Pons (tissue), 1 donor: ENCODE measurements at places on chromosomes 11 and 22.
A peak's percentile ranks its signal among the peaks of the same experiment; 100 is the strongest.

DNA sequence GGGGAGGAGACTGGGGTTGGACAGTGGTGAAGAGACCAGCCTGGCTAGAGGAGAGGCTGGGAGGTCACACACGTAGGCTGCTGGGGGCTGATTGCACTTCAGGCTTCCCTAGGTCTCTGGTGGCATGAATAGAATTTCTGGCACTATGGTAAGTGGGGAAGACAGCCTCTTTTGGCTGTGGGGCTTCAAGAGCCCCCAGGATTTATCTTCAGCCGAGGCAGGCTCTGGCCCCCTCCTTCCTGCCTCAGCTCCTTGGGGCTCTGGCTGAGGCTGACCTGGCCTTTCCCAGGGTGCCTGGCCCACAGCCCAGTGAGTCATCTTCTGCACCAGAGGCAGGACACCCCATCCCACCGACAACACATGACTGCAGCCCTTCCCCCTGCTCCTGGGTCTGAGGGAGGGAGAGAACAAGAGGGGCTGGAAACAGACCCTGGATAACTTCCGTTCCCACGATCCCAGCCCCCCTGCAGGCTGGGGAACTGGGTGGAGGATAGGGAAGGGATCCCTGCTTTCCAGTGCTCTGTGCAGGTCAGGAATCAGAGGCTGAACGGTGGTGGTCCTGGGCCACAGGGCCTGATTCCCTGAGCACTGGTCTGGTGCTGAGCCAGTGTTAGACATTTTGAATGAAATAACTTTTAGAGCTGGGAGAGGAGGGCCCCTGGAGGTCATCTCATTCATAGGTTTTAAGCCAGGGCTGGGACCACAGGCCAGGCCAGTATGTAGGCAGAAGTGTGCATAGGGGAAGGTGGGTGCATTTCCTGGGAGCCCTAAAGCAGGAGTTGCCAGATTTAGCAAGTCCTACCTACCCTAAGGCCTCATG, 26.5 kb downstream of the ARHGEF17 start:
- no peak for DNase-seq

DNA sequence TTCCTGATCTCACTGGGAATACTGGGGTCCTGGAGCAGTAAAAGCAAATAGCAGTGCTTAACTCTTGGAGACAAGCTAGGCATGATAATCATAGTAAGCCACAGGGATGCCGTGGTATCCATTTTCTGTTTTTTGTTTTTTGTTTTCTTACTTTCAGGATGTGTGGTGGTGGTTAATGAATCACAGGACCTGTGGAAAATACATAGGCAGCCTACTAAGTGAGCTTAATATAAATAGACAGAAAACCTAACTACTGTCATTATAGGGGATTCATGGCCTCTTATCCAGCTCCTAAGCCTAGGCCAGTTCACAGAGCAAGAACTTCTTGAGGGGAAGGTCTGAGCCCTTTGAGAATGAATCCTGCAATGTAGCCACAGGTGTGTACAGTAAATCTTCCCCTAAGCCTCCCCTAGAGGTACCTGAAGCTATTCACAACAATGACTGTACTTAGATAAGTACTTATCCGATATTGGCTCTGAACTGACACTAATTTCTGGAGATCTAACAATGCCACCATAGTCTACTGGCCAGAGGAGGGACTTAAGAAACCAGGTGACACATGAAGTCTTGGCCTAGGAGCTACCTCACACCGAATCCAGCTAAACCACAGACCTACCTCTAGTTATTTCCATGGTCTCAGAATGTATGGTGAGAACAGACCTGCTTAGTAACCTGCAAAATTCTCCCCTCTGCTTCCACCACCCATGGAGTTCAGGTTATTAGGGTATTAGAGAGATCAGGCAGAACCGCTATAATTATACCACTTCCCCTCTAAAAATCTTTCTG, 83.6 kb downstream of the ENTHD1 start:
- DNase-seq = no peak

DNA sequence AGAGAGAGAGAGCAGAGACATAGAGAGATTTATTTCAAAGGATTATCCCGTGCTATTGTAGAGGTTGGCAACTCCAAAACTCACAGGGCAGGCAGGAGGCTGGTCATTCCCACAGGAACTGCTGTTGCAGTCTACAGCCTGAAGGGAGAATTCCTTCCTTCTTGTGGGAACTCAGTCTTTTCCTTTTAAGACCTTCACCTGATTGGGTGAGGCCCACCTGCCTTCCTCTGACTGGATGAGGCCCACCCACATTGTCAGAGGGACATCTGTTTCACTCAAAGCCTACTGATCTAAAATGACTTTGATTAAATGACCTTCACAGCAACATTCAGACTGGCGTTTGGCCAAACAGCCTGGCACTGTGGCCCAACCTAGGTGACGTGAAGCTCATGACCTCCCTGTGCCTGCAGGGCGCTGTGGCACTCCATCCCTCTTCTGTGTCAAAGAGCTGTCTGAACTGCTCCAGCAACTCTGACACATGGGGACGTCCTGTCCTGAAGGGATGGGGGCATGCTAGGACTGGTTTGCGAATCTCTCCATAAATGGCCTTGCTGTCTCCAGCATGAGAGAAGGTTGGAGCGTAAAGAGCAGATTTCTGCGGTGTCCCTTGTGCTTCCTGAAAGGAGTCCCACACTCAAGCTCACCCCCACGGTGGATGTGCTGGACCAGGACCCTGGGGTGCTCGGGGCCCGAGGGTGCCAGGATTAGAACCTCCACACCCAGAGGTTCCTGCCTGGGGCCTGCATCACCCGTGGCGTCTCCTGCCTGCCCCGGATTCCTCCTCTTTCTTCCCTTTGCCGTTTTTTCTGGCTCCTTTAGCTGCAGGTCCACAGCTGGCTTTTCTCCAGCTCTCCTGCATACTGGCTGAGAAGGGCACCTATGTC, 20.7 kb downstream of the KRTAP5-5 start:
- no peak for DNase-seq

GRCh38 chr11:128289048-128289447, 298.3 kb downstream of the ETS1 start:
- peak; percentile 12 for DNase-seq

DNA sequence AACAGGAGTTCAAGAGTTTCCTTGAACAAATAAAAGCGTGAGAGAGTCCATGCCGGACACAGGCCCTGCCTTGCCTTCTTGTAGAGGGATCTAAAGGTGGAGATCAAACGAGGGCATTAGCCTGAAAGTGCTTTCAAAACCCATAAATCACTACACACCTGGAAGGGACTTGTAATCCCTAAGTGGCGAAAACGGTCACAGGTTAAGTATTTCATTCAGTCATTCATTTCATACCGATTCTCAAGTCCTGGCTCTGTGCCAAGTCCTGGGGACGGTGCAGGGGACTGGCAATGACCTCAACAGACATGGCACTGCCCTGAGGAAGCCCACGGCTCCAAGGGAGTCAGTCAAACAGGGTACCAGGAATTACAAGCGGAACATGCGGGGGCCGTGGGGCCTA, 26.6 kb downstream of the ELFN2 start:
- DNase-seq = no peak

DNA sequence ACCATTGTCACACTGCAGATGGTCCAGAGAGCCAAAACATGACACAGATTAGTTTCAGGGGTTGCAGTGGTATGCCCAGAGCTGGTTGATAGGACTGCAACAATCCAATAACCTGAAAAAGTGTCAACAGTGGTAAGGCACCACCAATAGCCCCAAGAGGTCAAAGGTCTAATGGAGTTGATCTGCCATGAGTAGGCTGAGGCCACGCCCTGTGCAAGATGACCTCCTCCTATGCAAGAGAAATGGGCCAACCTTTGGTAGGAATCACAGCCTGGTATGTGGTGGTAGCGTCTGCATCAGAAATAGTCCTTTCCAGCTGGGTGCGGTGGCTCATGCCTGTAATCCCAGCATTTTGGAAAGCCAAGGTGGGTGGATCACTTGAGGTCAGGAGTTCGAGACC, 19.6 kb downstream of the GUCD1 start:
- no peak for DNase-seq

- DNase-seq = no peak
Measured at GRCh38 chr11:44566952-44567875, 1.8 kb downstream of the CD82 start.

- peak; percentile 31 for DNase-seq
Measured at GRCh38 chr22:42114721-42115120, 15.9 kb downstream of the CYP2D6 start.

DNA sequence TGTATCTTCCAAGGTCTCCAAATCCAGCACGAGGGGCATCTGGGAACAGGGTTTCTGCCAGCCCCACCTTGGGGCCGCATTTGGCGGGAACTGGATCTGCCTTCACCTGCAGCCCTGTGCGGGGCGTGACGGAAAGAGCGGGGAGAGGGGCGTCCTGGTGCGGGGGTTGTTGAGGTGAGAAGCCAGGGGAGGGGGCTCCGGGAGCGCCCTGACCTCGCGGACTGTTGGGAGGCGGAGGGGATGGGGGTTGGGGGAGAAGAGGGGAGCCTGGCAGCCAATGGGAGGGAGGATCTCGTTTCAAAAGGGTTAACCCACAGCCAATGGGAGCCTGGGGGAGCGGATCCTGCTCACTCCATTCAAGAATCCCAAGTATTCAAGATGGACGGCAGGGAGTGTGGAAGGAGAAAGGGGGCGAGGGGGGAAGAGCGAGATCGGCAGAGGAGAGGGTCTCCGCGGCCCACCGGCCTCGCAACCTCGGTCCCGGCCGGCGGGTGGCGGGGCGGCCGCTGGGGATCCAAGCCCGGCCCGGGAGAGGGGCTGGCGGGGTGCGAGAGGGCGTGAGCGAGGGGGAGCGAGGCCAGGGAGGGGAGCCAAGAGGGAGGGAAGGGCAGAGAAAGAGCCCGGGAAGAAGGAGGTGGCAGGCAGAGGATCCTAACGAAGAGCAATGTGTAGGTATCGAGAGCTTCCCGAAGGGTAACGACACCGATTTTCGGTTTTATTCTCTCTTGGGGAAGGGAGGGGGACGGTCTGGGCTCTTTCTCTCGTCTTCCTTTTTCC, 11.5 kb downstream of the YPEL4 start:
- DNase-seq = peak; percentile 42

DNA sequence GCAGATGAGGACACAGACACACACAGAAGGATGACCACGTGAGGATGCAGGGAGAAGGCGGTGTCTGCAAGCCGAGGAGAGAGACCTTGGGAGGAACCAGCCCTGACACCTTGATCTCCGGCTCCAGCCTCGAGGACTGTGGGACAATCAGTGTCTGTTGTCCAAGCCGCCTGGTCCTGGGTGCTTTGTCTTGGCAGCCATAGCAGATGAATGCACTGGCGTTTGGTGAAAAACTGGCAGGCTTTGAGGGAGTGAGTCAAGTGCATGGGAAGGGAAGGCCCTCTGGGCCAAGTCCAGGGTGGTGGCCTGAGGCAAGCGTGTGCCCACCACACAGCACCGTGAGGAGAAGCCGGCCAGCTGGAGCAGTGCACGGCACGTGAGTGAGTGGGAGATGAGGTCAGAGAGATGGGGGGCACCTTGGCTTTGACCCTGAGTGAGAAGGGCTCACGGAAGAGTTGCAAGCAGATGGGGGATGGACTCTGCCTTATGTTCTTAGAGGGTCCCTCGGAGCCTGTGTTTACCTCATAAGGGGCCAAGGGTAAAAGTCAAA, 12.4 kb upstream of the BRSK2 start:
- no peak for DNase-seq

DNA sequence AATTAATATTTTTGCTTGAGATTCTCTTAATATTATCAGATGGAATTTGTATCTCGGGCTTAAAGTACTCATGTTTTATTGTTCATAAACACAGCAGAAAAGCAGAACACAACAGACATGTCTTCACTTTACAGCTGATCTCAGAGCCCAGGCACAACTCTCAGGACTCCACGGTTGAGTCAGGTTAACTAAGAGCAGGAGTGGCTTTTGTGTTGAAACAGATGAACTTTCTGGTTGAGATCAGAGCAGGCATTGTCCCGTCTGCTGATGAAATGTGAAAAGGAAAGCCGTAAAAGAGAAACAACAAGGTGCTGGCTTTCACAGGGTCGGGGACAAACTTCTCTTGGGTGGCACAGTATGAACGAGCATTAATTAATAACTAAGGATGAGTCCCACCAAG, 49.0 kb downstream of the JHY start:
- DNase-seq = no peak

DNA sequence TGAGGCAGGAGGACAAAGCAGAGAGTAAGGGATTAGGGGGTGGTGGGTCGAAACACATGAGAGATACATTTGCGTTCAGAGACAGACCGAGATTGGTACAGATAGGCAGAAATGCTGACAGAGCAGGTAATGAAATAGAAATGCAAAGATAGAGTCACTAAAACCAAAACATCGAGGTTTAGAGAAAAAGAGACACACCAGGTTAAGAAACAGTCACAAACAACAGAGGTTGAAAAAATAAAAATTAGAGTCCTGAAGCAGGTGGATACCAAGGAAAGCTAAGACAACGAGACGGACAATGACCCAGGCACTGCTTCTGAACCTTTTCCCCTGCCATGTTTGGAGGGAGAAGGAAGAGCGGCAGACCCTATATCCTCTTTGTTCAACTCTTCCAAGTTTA, 1.2 kb upstream of the MAPK1 start:
- no peak for DNase-seq

DNA sequence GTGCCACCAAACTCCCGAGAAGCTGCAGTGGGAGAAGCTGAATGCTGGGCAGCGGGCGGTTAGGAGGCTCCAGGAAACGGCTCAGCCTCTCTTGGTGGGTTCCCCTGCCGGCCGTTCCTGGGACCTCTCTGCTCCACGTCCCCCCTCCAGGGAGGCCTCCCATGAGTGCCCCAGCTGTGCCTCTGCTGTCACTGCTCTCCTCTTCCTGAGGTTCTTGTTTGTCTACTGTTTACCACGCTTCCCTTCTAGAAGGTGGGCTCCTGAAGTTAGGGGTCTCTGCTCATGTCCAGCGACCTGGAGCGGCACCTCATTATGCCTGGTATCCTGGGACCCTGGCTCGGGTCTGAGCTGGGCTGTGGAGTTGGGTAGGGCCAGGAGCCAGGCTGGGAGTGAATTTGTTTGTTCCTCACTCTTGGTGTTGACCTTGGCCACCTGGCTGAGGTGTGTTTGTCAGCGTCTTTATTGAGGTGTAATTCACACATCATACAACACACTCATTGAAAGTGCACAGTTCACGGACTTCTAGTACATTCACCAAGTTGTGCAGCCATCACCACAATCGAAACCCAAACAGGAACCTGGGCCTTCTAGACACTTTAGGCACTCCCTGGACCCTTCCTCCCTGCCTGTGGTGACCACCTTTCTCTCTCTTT, 37.8 kb upstream of the GRAMD4 start:
- no peak for DNase-seq

GRCh38 chr11:68256331-68256741, 15.4 kb downstream of the C11orf24 start:
- DNase-seq = no peak

- DNase-seq = no peak
Measured at GRCh38 chr22:31443516-31443915, 44.1 kb downstream of the DRG1 start.

- no peak for DNase-seq
Measured at GRCh38 chr22:28793976-28794584, 6.3 kb downstream of the XBP1 start.

DNA sequence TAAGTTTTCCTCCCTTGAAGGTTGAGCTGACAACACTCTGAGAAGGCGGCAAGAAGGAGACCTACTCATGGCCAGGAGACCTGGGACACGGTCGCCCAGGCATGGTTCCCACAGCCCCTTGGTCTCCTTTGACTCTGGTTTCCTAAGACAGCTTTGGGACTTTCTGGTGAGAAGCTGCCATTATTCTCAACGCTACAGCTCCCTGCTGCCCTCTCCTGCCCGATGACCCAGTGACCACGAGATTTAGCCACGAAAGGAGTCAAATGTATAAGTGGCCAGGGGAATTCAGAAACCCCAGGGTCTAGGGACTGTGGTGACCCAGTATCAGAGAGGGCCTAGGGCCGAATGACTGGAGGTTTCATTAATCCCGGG, 699 bp upstream of the SDF2L1 start:
- peak; percentile 76 for DNase-seq
